ENCODE measurements at places on chromosomes 2 and 18. TPM values are rescaled to one million over a fixed set of nuclear protein-coding genes. Genes with fewer than 3 reads are reported as not detected.

Gene PID1
- 0.20 TPM for total RNA-seq

Gene ELOA2
- total RNA-seq = not detected

Gene ARHGAP28
- total RNA-seq = 1.5 TPM

Gene DGKD
- total RNA-seq = 10.5 TPM

Gene DSC2
- total RNA-seq = under 0.01 TPM

Gene MYL12B
- 834 TPM for total RNA-seq

Gene ZC3H15
- total RNA-seq = 43.2 TPM

Gene GLI2
- total RNA-seq = not detected

Gene PRSS56
- not detected for total RNA-seq

Gene BOLL
- total RNA-seq = not detected

Gene STPG4
- total RNA-seq = not detected

Gene ZNF516
- total RNA-seq = 12.7 TPM

Gene CCDC150
- total RNA-seq = 3.9 TPM

Gene CFC1B
- not detected for total RNA-seq

Gene LBX2
- 0.65 TPM for total RNA-seq

Gene CCDC121
- total RNA-seq = 2.6 TPM

Gene FOXD4L1
- total RNA-seq = under 0.01 TPM

Gene TRIM43
- not detected for total RNA-seq

Data from lung microvascular endothelial cell (primary cell).